Upper lobe of left lung (tissue), 6 donors: ENCODE measurements at places on chromosomes 7 and 10. TPM values are rescaled to one million over a fixed set of nuclear protein-coding genes. Genes with fewer than 3 reads are reported as not detected.

GRCh38 chr10:114504769-114505579 lies 100.7 kb upstream of the AFAP1L2 start:
- DNase-seq: peak; percentile 32
- no peaks in the 10 kb centered on the region for H3K36me3 ChIP-seq
- H3K27ac ChIP-seq: peak overlapping the region; percentile 32
- H3K27me3 ChIP-seq: no peaks in the 10 kb centered on the region

DNA sequence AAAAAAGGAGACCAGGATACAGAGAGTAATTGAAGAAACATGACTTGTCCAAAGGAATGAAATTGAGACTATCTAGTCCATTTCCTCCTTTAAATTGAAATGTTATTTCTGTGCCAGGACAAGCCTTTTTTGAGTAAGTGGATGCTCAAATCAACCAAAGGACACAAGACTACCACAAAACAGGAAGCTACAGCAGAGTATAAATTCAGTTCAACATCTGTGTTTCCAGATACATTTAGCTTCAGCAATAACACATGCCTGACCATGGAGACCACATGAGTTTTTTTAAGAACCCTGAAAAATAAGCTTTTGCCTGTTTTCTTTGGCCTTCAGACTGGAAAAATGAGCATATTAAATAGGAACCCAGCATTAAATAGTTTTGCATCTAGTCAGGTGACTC lies 707.5 kb downstream of the ZWINT start:
- H3K4me1 ChIP-seq: no peaks in the 10 kb centered on the region
- no peak overlapping the region for H3K4me3 ChIP-seq
- no peak for DNase-seq
- no peaks in the 10 kb centered on the region for H3K27me3 ChIP-seq

The GIMAP1 gene
- 13.5 TPM for total RNA-seq

DNA sequence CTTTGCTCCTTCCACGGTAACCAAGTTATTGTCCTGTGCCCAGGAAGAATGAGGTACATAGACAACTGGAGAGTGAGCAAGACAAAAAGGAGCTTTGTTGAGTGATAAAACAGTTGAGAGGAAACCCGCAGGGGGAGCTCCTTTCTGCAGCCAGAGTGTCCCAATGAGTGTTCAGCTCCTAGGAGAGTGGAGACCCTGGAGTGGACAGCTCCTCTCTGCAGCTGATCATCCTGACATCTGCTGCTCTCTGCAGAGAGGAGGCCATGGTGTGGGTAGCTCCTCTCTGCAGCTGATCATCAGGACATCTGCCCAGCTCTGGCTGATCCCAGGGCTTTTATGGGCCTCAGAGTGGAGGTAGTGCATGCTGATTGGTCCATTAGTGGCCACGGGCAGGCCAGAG lies 53.4 kb upstream of the PCDH15 start:
- H3K27ac ChIP-seq: no peak overlapping the region
- H3K36me3 ChIP-seq: no peaks in the 10 kb centered on the region
- no peaks in the 10 kb centered on the region for H3K4me1 ChIP-seq
- H3K4me3 ChIP-seq: no peak overlapping the region
